Panc1 (cell line): ENCODE measurements at places on chromosomes 11 and 22. TPM values are rescaled to one million over a fixed set of nuclear protein-coding genes. Genes with fewer than 3 reads are reported as not detected.

GRCh38 chr11:97746818-97747217 is 1273.9 kb upstream of the CNTN5 start:
- no peak for DNase-seq

GRCh38 chr11:106331176-106331575 is 253.7 kb downstream of the AASDHPPT start:
- DNase-seq = no peak

GRCh38 chr11:134656861-134657540 is 245.0 kb upstream of the B3GAT1 start:
- DNase-seq = no peak

DNA sequence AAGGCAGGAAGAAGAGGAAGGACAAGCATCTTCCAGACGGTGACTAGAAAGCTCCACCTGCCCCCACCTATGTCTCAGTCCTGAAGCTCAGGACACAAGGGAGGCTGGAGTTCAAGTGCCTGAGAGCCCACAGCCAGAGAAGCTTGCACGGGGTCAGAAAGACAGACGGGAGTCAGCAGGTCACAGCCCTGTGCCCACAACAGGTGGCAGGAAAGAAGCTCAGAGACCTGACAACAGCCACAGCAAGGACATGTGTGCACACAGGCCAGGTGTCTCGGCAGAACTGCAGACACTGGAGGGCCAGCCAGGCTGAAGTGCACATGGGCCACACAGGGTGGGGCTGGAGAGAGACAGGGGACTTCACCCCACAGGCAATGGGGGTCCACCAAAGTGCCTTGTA is 37.2 kb upstream of the MOB2 start:
- no peak for DNase-seq

The NUDT22 gene
- 98.8 TPM for total RNA-seq

DNA sequence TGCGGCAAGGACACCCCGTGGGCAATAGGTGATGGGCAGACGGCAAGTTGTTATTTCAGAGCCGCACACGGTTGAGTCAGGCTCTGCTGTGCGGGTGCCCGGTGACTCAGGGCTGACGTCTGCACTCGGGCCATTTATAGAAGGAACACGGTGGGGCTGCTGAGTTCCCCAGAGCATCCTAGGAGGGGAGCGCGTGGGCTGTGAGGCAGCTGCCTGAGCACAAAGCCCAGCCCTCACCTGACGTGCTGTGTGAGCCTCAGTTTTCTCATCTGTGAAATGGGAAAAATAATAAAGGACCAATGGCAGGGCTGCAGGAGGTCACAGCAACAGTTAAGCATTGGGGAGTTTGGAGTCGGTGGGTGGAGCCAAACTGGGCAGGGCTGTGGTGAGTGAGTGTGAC is 11.3 kb upstream of the RHOD start:
- DNase-seq = no peak

- DNase-seq = no peak
These were observed 116.2 kb downstream of the KIAA1671 start for GRCh38 chr22:25068707-25069106.

- DNase-seq = no peak
These were observed 29.8 kb downstream of the SREBF2 start for GRCh38 chr22:41862530-41863266.

The KCNJ4 gene
- 0.18 TPM for total RNA-seq

The C11orf91 gene
- total RNA-seq = 1.3 TPM

DNA sequence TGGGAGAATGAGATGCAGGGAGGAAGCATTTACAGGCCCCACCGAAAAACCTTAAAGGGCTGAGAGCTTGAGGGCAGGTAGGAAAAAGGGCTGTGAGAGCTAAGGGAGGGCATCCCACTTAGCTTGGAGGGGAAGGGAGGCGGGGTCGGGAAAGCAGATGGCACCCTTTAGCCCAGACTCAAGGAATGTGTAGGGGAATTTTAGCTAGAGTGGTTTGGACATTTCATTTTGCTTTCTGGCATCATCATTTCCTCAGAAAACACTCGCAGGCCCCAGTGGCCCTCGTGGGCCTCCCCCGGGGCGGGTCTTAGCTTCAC is 846 bp upstream of the STIM1 start:
- no peak for DNase-seq

- DNase-seq = no peak
These were observed 101.7 kb downstream of the APOL5 start for GRCh38 chr22:35819421-35819820.

GRCh38 chr22:19853058-19853878 is 1.4 kb downstream of the GNB1L start:
- no peak for DNase-seq

DNA sequence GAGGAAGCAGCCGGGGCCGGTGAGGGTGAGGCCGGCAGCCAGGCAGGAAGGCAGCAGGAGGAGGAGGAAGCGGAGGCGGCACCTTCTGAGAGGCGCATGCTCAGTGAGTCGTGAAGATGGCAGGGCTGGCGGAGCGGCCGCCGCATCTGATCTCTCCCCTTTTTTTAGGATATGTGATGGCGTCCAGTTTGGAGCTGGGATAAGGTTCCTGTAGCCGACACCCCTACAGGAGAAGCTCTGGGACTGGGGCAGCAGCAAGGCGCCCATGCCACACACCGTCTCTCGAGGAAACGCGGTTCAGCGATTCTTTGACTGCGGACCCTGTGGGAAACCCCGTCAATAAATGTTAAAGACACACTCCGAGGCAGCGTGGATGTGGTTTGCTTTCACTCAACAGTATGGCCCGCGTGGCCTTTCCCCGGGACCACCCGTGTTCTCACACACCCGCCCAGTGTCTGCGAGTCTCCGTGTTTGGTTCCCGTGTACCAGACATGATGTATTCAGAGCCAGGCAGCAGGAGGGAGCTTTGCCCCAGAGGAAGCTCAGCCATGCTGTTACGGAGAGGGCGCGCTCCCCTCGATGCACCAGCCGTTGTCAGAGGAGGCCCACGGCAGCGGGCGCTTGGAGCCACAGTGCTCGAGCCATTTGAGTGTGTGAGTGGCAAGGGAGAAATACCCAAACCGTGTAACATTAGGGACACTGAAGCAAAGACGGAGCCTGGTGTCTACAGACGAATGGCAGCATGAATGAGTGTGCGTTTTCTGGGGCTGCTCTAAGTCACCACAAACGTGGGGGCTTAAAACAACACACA is 27.7 kb upstream of the PARVB start:
- no peak for DNase-seq

- no peak for DNase-seq
These were observed 1.2 kb upstream of the ZFP91 start for GRCh38 chr11:58577555-58578135.

- no peak for DNase-seq
These were observed 113.3 kb downstream of the FAM76B start for GRCh38 chr11:95676308-95676707.

GRCh38 chr22:43396321-43396933 is 15.4 kb upstream of the MPPED1 start:
- no peak for DNase-seq

- no peak for DNase-seq
These were observed 876.8 kb upstream of the TENM4 start for GRCh38 chr11:80317612-80318011.

The SLC22A12 gene
- total RNA-seq = not detected

DNA sequence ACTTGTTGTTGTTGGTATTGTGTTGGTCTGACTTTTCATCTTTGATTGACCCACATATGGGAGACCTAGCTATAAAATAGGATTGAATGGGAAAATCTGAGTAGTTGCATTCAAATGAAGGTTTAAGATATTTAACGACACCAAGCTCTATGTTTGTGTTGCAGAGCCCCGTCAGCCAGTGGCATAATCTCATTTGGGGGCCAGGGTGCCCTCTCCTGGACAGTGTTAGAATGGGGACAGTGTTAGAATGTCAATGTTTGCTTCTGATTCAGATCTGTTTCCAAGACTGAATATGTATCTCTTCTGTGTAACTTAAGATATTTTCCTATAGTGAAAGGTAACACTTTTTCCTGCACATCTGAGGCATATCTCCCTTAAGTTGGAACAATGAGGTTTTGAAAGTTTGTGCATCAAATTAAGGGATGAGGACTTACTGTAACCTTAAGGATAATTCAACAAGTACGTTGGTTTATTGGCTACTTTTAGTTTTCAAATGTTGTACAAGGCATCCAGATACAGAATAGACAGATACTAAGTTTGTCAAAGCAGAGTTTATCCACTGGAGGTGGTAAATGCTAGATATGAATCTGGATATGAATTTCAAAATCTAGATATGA is 5.3 kb upstream of the OR52M1 start:
- DNase-seq = peak; percentile 17

DNA sequence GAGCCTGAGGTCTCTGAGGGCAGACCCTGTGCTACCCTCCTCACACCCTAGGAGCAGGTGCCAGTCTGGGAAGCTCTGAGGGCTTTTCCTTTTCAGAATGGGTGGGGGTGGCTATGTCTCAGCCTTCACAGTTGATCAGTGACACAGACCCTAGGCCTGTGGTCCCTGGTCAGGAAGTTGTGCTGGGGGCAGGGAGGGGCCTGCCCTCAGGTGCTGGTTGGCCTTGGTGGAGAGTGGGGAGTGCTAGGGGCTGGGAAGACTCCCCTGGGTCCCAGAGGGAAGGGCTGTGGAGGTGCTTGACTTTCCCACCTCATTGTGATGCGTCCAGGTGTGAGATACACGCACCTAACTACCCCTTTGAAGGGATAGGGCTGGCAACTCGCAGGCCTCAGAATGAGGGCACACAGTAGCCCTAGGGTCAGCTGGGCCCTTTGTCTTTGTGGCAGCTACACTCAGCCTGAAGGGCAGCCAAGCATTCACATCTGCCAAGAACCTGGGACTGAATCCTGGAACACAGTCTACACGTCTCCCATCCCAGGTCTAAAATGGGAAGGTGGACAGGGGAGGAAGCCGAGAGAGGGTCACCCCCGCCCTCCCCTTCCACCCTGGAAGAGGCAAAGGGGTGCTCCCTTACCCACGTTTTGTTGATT is 31.2 kb upstream of the ATXN10 start:
- no peak for DNase-seq

DNA sequence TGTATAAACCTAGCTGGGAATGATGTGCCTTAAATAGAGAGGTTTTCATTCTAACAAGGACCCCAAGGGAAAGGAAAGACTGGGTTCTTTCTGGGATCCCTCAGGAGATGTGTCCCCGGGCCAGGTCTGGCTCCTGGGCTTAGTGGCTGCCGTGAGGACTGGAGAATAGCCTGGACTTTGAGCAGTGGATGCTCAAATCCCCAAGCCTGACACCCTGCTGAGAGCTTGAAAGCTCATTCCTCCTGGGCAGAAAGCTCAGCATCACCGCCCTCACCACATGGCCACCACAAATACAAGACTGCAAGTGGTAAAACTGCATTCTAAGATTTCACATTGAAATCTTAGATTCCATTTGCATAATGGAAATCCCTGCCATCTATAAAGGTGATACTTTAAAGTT is 79.4 kb upstream of the NARS2 start:
- DNase-seq = no peak

The OR52N2 gene
- total RNA-seq = not detected

- no peak for DNase-seq
These were observed 8.4 kb upstream of the IRAG1 start for GRCh38 chr11:10701982-10702381.

- DNase-seq = no peak
These were observed 199.0 kb downstream of the BRD1 start for GRCh38 chr22:49628391-49629260.

- no peak for DNase-seq
These were observed 7.7 kb upstream of the CCDC188 start for GRCh38 chr22:20158391-20159036.

DNA sequence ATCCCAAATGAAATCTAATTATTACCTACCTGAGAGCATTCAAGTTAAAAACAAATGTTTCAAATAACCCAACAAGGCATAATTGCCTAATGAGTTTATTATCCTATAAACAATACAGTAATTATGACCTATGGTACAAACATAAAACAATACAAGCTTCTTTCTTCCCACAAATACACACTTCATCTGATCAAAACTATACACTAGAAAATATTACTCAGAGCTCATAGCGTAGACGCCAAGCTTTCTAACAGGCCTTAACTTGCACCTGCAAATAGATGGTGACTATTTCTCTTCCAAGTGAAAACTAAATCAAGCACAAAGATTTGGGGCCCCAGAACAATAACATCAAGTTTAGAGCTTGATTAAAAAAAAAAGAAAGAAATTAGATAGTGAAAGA is 78.1 kb downstream of the SOX6 start:
- no peak for DNase-seq

- peak; percentile 15 for DNase-seq
These were observed 368.6 kb downstream of the OPCML start for GRCh38 chr11:133163463-133164419.

The BTG4 gene
- total RNA-seq = not detected

GRCh38 chr11:116786966-116787365 is 857 bp downstream of the ZPR1 start:
- no peak for DNase-seq

The PGA5 gene
- total RNA-seq = not detected

DNA sequence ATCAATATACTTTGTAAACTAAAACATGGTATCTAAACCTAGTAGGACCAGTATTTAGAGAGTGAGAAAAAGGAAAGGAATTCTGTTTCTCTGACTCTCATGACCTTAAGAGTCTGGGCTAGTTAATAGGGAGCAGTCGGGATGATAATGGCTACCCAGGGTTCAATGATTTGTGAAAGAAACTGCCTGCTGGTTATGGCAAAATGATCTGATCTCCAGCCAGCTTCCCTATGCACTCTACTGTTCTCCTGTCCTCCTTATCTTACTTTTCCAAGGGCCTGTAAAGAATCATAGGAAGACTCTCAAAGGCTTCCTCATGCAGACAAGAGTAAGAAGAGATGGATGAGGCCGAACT is 193.1 kb upstream of the PITPNB start:
- no peak for DNase-seq

The CCDC73 gene
- total RNA-seq = not detected

The AIP gene
- 87.8 TPM for total RNA-seq

DNA sequence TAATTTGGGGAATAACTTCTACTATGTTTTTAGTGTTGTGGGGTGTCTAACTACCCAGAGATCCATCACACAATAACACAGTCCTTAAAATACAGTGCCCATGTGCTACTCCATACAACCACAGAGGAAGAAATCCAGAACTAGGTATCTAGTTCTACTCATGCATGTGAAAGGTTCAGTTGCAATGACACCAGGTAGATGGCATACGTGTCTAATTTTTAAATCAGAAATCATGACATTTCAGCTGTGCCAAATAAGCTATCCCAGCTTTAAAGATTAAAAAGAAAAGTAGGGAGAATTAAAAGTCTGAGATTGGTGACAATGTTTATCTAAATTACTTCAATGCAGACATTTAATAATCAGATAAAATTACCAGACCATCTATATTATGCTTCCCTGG is 122.2 kb downstream of the CD44 start:
- DNase-seq = no peak

The KRTAP5-10 gene
- not detected for total RNA-seq
